ENCODE measurements at places on chromosomes 3 and 15. TPM values are rescaled to one million over a fixed set of nuclear protein-coding genes. Genes with fewer than 3 reads are reported as not detected.

Gene SKOR1
- 0.13 TPM for total RNA-seq

Gene LMAN1L
- total RNA-seq: not detected

Gene CLDN16
- 0.20 TPM for total RNA-seq

Gene ISLR
- not detected for total RNA-seq

Gene SUSD5
- 0.35 TPM for total RNA-seq

Gene DNASE1L3
- not detected for total RNA-seq

Gene SLC12A6
- 28.3 TPM for total RNA-seq

Gene CKMT1A
- 1.5 TPM for total RNA-seq

Gene ANKUB1
- total RNA-seq: not detected

Gene PARP15
- 0.07 TPM for total RNA-seq

Gene CHST13
- 0.52 TPM for total RNA-seq

Gene CTXN2
- total RNA-seq: not detected

Gene CHRNA3
- total RNA-seq: not detected

Gene DIPK2A
- total RNA-seq: 18.7 TPM

Gene VWA5B2
- total RNA-seq: 0.76 TPM

Gene TERC
- total RNA-seq: 7.6 TPM

Gene FILIP1L
- total RNA-seq: 16.8 TPM

Gene SCG5
- total RNA-seq: 0.39 TPM

Gene RHOV
- total RNA-seq: 4.1 TPM

Gene VEPH1
- 4.0 TPM for total RNA-seq
